A172 (cell line): ENCODE measurements at places on chromosomes 2 and 18. TPM values are rescaled to one million over a fixed set of nuclear protein-coding genes. Genes with fewer than 3 reads are reported as not detected.

DNA sequence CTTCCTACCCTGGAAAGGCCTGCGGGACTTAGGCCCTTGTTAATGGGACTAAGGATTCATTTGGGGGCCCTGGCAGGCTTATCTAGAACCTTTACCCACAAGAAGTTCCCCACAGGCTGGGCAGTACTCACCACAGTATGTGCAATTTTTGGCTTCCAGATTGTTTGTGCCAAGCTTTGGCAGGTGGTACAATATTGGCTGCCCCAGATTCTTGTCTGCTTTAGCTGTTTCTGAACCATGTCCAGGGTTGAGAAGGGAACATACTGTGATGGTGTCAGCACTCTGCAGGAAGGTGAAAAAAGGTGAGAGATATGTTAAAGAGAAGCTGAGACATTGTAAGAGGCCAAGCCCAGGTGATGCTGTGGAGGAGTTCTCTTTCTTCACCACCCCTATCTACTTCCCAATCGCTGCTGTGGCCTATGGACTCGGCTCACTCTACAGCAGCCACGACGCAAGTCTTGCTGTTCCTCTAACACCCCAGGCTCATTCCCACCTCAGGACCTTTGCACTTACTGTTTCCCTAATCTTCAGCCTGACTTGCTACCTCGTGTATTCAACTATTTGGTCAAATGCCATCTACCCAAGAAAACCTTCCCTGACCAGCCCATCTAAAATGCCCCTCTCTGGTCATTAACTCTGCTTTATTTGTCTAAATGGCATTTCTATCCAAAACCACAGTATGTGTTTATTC, 9.2 kb downstream of the SLC4A5 start:
- no peak for DNase-seq

DNA sequence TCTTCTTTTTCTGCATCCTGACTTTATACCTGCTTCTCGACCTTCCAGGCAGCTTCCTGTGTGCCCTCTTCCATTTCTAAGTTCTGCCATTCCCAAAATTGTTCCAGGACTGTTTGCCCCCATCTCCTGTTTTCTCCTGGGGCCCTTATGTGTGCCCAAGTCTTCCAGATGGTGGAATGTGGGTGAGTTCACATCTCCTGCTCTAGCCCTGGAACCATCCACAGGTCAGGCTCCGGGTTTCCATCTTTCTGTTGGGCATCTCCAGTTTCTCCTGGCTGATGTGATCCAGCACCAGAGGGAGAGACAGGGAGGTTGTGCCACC, 25.8 kb downstream of the TOGARAM2 start:
- no peak for DNase-seq

DNA sequence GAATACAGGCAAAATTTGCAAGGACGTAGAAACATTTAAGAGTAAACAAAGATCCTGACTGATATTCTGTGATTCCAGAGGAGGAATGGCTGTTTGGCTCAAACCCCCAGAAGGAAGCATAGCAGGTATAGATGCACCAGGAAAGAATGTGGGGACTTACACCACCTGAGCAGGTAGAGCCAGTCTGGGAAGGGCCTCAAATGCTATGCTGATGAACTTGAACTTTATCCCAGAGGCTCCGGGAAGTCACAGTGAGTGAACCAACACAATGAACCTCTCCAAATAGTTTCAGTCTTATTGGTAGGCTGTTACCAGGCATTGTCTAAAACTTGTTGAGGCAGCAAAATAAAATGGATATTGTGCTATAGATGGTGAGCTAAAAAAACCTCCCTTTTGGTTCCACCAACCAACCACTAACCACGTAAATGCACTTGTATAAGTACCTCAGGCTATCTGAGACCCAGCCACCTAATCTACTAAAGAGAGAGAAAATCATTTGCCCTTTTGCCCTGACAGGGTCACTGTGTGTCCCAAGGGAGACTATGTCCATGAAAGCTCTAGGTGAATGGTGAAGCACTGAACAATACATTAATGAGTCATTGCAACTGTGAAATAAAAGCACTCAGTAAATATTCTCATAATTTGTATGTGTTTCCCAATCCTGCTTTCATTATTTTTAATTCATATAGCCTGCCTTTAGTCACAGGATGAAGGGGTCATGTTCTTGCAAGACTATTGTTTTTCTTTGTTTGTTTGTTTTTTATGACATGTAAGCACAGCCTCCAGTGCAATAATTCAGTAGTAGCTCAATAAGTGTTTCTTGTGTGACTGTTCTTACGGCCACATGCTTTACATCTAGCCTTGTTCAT, 911.6 kb downstream of the EPHA4 start:
- DNase-seq, result no peak

The DLX1 gene
- 3.9 and 5.3 TPM in 2 replicates for total RNA-seq

The UPP2 gene
- total RNA-seq, result not detected in 2 replicates
